ELR (cell line): ENCODE measurements at places on chromosomes 2 and 18.

- DNase-seq = no peak
Observed at GRCh38 chr2:239735829-239736357, 289.2 kb downstream of the NDUFA10 start.

GRCh38 chr2:145194673-145195072, 674.8 kb upstream of the ZEB2 start:
- peak; percentile 22 for DNase-seq

GRCh38 chr18:52339891-52340371, at the start of gene DCC:
TSS of gene DCC (plus strand) at chr18:52340197. CDS start at chr18:52340788, 591 bp downstream.
- peak; percentile 4 for DNase-seq

DNA sequence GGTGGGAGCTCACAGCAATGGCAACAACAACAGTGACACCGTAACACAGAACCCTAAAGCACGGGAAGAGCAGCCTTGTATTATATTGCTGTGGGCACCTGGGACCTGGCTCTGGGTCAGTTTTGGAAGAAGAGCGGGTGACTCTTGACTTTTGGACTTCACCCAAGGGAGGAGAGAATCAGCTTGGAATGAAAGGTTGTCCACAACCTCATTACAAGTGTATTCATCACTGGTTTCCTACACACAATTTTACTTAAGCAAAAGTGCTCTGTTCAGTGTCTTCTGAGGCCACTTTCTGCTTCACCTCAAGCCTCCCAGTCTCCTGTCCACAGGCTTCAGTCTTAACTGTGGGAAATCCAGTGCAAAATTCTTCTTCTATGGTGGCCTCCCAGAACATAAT, 263.8 kb downstream of the KCNE4 start:
- DNase-seq = no peak

GRCh38 chr18:10010611-10011015, 96.8 kb downstream of the VAPA start:
- DNase-seq = no peak

DNA sequence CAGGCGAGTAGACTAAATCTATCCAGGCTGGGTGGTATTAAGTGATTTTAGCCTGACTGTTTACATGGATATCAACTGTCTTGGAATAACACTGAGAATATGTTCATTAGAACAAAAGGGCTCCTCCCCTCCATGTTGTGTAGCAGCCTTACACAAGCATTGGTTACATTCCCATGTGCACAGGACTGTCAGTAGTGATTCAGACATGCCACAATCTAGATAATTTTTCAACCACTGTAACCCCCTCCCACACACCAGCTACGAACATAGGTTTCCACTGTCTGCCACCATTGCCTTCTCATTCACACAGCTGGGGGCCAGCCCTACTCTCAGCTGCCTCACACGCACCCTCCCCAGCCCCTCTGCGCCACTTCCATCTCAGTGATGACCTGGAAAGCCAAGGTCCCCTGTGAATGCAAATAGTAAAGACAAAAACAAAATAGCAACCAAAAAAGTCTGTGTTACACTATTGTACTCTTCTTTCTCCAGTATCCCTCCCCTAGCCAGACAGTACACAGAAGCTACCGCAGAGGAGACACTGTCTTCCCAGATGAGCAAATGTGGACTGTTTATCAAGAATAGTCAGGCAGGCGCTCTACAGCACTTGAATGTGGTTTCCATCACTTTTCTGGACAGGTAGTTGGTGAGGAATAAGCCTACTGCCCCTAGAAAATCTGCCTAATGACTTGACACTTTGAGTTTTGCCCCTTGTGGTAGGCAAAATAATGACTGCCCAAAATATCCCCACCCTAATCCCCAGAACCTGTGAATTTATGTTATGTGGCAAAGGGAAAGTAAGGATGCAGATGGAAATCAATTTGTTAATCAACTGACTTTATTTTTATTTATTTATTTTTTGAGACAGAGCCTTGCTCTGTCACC, 27.9 kb upstream of the TYMS start:
- peak; percentile 17 for DNase-seq
